NCI-H460 (cell line): ENCODE measurements at places on chromosomes 7 and 10. TPM values are rescaled to one million over a fixed set of nuclear protein-coding genes. Genes with fewer than 3 reads are reported as not detected.

GRCh38 chr7:48004032-48004431, 24.6 kb upstream of the HUS1 start:
- no peak for DNase-seq

Gene RUFY2
- 23.1 and 27.8 TPM in 2 replicates for total RNA-seq

- peak; percentile 70 for DNase-seq
These were observed 1.8 kb downstream of the FRAT2 start for GRCh38 chr10:97332591-97333350.

- DNase-seq = peak; percentile 43
These were observed 42.6 kb downstream of the GPR37 start for GRCh38 chr7:124723012-124723411.

GRCh38 chr10:115525141-115525540, 432.0 kb downstream of the ATRNL1 start:
- no peak for DNase-seq

- DNase-seq = no peak
These were observed 26.4 kb downstream of the RPS24 start for GRCh38 chr10:78059906-78060702.

DNA sequence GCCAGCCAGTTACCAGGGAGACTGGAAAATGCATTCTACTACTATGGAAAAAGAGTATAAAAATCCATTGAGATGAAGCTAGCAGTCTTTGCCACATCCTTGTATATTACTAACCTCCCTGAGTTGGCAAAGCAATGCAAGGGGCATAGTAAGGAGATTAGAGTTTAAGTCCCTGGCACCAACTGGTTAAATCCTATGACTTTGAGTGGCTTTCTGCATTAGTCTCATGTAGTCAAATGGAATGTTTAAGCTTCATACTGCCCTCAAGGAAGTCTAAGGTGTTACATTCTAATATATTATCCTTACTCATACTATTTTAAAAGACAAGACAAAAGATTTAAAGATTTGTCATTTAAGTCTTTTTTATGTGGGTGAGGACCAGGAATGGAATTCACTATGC, 110.1 kb downstream of the INHBA start:
- no peak for DNase-seq

Gene TEX47
- total RNA-seq = not detected in 2 replicates

DNA sequence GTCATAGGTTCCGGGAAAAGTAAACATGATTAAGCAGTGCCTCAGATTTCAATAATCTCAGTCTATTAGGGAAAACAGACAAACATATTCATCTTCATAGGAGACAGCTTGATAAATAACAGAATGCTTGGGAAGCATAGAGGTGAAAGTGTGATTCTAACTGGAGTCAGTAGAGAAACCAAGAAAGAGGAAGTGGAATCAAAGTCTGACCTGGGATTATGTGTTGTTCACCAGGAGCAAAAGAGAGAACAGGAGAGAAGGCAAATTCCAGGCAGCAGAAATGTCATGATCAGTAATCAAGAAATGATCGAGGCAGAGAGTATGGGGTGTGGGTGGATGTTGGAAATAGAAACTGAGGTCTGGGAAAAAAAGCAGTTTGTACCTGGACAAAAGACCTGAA, 43.7 kb downstream of the DGKB start:
- DNase-seq = no peak

GRCh38 chr10:20686015-20686635, 211.0 kb downstream of the NEBL start:
- no peak for DNase-seq

Gene MRLN
- not detected in 2 replicates for total RNA-seq

- DNase-seq = no peak
These were observed 76.0 kb downstream of the HIP1 start for GRCh38 chr7:75662579-75663301.

- no peak for DNase-seq
These were observed 42.1 kb upstream of the HPS1 start for GRCh38 chr10:98488669-98489430.

Gene MRPS17
- 9.8 and 13.9 TPM in 2 replicates for total RNA-seq

GRCh38 chr10:4633186-4633585, 192.8 kb upstream of the AKR1E2 start:
- DNase-seq = no peak

DNA sequence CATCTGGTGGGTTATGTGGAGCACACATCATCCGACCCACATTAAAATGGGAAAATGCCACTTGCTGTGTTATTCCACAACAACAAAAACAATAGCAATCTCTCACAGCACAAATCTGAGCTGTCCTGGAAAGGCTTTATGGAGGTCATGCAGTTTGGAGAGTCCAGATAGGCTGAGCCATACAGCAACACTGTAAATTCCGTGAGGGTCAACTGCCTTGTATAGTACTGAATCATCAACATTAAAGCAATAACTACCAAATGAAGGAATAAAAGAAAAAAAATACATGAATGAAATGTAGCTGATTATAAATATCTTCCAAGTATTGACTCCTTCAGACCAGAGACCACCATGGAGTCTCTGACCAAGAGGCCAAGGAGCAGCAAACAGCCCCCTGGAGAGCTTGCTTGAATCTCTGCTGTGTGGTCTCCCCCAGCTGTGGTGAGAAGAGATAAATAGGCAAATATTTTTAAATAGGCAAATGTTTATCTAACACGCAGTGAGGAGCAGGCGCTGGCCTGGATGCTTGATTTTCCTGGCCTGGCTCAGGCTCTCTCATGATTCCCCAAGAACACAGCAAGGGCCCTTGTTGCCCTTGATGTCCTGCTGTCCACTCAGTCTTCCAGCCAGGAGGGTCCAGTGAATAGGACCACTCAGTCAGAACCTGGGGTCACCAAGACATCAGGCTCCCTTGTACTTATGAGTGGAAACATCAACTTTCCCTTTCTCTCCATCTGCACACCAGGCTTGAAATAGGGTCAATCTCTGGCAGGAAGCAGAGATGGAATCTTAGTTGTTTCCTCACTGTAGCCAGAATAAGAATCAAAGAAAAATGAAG, 1021.3 kb downstream of the XPNPEP1 start:
- DNase-seq = no peak

Gene BLOC1S2
- 82.3 and 85.3 TPM in 2 replicates for total RNA-seq

DNA sequence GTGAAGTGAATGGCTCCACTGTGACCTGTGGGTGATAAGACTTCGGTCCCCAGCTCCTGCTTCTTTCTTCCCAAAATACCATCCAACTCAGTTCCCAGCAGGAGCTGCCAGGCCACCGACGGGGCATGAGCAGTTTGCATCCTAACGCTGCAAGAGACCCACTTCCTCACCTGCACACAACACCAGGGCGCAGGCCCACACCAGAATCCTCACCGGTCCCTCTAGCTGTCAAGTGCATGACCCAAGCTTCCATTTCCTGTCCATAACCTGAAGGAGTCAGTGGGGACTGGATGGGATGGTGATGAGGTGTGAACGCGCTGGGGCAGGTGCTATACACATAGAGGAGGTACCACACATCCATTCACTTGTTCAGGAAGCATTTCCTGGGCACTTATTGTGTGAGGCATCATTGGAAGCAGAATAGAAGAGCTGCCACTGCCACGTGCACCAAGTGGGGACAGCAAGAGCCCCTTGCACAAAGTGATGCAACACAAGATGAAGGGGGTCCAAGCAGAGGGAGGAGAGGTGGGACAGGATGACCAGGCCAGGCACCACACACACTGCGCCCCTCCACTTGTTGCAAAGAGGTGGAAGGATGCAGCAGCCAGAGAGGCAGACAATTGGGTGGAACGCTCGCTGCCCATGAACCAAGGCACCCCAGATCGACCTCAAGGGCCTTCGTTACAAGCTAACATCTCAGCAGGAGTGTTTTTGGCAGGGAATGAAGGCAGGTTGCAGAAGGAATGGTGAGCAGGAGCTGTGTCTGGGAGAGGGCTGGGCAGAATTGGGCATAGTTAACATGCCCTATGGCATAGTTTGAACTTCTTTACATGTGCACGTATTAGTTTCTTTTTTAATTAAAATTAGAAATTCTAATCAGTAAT, 605.8 kb upstream of the MGMT start:
- no peak for DNase-seq

DNA sequence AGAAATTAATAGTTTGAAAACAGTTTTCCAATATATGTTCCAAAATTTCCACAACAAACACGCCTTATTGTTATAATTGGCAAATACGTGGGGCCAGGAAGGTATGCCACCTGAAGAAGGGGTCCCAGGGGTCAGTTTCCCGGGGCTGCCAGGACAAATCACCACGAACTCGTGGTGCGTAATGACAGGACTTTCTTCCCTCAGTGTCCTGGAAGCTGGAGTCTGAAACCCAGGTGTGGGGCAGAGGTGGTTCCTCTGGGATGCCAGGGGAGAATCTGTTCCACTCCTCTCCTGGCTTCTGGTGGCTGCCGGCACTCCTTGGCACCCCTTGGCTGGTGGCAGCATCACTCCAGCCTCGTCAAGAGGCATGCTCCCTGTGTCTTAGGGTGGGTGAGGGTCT, 56.7 kb downstream of the CHST15 start:
- DNase-seq = no peak

GRCh38 chr7:131219312-131220041, 108.2 kb upstream of the MKLN1 start:
- DNase-seq = no peak

GRCh38 chr10:132836832-132837540, 51.0 kb upstream of the NKX6-2 start:
- DNase-seq = peak; percentile 30

DNA sequence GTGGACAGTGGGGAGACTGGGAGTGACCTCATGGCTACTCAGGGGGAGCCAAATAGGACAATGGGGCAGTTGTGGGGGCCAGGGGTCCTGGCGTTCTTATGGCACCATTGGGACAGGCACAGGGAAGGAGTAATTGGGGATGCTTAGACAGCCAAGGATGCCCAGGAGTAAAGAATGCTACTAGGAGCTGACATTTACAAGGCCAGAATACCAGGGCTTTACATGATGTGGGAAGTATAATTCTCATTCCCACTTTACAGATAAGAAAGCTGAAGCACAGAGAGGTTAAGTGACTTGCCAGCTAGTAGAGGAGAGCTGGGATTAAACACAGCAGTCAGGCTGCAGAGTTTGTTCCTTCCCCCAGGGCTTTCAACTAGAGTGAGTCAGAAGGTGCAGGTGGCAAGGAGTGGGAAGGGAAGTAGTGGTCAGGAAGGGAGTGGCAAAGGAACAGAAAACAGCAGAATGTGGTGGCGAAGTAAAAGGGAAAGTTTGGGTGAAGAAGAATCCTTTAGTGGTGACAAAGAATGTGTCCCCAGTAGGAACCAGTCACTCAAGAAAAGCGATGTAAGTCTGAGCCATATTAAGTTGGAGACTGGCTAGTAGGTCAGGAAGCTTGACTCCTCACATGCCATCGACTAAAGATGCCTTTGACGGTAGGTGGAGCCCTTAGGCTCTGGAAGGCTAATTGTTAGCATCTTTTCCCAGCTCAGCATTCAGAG, 32.8 kb downstream of the CPVL start:
- peak; percentile 49 for DNase-seq

DNA sequence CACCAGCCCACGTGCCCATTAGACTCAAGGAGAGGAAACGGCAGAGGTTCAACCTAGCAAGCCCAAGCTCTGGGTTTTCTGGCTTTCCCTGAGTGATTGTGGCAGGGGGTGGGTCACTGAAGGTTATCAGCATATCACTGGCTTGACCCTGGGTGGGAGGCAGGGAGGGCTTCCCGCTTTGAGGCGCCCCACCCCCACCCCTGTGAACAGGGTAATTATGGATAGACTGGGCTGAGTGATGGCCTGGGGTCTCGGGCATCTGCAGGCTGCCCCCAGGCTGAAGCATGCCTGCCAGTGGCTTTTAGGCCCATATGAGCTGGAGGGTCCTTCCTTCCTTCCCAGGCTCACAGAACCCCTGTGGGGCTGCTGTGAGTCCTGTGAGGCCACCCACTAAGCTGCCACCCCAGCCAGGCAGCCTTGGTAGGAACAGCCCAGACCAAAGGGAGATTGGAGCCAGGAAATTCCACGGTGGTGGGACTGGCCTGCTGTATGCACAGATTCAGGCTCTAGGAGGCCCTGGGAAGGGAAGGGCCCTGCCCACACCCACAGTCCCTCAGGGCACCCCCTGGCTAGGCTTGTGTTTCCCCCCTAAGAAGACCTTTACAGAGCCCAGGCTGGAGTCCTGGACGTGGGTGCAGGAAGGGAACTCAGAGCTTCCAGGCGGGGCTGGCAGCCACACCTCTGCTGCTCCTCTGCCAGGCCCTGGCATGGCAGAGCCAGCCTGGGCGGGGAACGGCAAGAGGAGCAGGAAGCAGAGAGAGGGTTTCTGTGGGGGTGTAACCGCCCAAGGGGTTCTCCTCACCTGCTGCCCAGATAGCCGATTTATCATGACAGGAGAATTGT, 33.1 kb downstream of the GPRIN2 start:
- no peak for DNase-seq

- DNase-seq = peak; percentile 59
These were observed 156.3 kb downstream of the PHF14 start for GRCh38 chr7:11130012-11130411.

DNA sequence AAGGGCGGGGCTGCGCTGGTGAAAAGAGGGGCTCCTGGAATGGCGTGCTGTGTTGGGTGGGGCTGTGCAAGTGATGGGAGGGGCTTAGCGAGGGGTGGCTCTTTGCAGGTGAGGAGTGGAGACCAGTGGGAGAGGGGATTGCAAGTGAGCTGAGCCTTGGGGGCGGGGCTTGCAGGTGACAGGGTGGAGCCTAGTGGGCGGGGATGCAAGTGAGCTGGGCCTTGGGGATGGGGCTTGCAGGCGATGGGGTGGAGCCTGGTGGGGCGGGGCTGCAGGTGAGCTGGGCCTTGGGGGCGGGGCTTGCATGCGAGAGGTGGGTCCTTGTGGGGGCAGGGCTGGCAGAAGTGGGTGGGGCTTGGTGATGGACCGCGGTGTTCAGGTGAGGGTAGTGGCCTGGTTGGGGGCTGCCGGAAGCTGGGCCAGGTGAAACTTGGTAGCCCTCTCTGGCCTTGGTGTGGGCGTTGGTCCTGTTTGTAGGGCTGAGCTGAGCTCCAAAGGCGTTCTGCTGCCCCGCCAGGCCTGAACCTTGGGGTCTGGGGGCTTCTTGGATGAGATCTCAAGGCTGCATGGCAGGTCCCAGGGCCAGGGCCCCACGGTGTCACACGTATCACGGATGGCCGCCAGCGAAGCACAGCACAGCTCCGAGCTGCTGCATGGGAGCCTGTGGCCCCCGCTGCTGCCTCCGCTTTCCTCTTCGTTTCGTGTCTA, 743 bp upstream of the PITRM1 start:
- DNase-seq = no peak

- DNase-seq = no peak
These were observed 19.6 kb upstream of the ELFN1 start for GRCh38 chr7:1650363-1651030.

GRCh38 chr10:124222988-124223710, 129.8 kb upstream of the CHST15 start:
- no peak for DNase-seq
